CD4-positive, alpha-beta T cell treated with Interleukin-10 for 1 hour (primary cell): ENCODE measurements at places on chromosomes 6 and 20.

DNA sequence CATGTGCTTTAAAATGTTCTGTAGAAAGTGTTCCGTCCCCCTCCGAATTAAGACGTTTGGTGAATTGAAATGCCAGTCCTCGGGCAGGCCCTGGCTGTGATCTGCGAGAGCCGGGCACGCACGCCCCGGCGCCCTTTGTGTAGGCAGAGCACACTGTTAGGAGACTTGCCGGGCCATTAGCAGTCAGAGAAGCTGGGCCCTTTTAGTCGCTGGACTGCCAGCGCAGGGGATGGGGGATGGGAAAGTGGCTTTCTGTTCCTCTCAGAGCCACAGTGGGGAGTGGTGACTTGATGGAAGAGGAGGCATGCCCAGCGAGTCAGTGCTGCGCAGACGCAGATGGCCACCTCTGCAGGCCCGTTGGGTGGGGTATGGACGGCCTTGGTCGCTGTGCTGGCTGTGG is 2.2 kb downstream of the PPP1R3G start:
- DNase-seq = peak; percentile 6

DNA sequence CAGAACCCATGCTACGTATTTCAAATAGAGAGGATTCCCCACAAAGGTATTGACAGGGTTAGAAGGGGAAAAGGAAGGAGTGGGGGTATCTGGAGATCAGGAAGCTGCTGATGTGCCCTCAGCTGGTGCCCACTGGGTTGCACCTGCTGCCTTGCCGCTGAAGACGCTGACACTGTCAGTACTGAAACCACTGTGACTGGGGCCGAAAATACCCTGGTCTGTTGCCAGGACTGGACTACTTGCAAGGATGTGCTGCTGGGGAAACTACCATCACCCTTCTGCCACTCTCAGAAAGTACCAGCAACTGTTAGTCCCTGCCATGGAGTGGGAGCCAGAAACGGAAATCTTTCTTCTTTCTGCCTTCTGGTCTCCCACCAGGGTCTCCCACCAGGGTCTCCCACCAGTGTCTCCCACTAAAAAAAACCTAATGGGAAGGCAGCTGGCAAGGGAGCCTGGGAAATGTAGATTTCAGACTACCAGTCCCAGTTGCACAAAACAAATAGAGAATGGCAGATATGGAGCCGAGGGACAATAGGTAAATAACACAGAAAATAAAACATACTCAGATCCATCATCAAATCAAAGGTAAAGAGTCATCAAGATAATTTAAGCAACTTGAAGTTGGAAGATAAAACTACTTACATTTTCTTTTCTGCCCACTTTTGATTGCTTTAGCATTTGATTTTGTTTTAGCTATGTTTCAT is 204.8 kb downstream of the TPBG start:
- no peak for DNase-seq

- no peak for DNase-seq
Observed at GRCh38 chr6:90496258-90497016, 90.4 kb downstream of the MAP3K7 start.

DNA sequence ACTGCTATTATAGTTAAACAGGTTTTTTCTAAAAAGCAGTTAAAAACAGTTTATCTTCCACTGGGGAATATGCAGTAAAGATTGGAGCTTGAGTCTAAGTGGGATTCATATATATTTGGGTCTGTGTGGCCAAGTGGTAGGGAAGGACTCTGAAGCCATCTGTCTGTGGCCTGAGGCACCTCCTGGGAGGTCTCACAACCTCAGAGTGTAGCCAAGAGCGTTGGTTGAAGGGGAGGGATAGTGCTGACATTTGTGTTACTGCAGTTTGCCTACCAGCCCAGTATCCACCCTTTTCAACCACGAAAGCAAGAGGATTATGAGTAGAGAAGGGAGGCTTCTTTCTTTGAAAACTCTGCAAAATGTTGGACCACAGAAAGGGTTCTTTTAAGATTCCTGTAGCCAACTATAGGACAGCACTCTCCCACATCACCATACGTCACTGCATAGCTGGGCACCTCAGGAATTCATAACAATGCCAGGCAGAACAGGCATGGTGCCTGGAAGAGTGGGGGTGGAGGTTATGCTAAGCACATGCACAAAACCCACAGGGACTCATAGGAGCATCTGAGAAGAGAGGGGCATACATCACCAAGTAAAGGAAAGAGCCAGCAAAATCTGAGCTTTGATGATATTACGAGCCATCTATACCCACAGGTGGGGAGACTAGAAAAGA is 90.5 kb upstream of the HEY2 start:
- no peak for DNase-seq

DNA sequence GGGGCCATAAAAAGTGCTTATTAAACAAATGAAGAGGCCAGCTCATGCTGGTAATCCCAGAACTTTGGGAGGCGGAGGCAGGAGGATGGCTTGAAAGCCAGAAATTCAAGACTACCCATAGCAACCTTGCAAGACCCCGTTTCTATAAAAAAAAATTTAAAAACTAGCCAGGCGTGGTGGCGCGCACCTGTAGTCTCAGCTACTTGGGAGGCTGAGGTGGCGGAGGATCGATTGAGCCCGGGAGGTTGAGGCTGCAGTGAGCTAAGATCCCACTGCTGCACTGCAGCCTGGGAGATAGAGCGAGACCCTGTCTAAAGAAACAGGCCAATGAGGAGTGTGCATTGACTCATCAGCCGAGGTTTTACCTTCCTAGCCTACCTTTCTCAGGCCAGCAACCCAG is 15.2 kb downstream of the NPEPL1 start:
- DNase-seq = no peak

DNA sequence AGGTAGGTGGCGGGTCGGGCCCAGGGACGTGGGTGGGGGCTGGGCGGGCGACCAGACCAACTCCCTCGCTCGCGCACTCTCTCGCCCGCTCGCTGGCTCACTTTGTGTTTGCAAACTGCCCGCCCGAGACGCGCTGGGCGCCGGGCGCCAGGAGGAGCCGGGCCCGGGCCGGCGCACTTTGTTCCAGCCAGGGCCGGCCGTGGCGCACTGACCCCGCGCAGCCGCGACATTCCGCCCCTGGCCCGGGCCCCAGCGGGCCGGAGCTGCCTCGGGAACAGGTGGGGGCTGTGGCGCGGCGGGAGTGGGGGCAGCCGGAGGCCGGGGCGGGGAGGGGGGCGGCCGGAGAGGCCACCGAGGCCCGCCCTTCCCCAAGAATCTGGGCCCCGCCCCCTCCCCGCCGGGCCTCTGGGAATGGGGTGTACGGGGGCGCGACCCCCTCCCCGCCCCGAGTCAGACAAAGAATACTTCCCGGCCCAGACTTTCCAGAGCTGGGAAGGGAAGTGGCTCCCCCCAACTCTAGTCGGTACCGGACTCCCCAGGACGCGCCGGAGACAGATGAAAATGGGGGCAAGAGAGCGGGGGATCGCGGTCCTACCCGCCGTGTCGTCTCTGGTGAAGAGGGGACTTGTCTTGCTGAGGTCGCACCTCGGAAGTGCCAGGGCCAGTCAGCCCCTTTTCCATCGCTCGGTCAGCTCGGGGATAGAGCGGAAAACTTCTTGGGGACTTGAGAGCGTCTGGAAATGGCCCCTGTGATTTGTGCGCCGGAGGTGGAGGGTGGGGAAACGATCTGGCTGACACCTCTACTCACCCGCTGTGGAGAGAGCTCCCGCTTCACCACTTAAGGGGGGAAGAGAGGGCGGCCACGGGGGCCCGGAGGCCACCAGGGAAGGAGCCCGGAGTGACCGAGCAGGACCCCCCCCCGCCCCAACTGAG is 951 bp downstream of the FOXP4 start:
- DNase-seq = peak; percentile 36

GRCh38 chr20:49482621-49483017 is at the start of gene KCNB1:
TSS of gene KCNB1 (minus strand) at chr20:49482668. CDS start at chr20:49482480, 188 bp downstream.
- DNase-seq = peak; percentile 40

DNA sequence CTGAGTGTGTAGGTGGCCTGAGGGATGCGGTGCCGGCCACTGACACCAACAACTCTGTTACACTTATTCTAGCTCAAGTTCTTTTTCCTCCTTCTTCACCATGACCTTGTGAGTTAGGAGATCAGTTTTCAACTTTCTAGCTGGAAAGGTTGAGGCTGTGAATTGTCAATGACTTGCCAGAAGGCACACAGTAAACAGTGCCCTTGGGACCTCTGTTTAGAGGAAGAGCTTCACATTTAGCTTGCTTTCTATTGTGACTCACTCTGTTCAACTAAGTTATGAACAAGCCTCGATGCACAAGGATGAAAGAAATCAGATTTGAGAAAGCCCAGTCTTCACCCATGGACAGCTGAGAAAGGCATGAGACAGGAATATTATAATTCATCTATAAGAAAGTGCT is 455.6 kb downstream of the MAFB start:
- DNase-seq = no peak

DNA sequence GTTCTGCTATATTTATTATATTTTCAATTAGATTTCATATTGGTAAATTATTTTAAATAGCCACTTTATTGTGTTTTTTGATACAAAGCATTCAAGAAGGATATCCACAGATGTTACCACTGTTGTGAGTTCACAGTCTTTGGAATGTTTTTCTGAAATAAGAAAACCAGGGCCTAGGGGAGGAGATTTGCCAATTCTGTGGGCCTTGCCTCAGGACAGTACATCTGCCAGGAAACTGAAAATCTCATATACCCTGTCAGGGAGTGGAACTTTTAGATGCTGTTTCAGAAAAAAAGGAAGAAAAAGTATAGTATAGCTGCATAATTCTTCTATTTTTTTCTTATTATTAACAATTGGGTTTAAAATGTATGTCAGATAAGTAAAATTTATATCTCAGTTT is 995.9 kb upstream of the ADGRB3 start:
- DNase-seq = no peak

DNA sequence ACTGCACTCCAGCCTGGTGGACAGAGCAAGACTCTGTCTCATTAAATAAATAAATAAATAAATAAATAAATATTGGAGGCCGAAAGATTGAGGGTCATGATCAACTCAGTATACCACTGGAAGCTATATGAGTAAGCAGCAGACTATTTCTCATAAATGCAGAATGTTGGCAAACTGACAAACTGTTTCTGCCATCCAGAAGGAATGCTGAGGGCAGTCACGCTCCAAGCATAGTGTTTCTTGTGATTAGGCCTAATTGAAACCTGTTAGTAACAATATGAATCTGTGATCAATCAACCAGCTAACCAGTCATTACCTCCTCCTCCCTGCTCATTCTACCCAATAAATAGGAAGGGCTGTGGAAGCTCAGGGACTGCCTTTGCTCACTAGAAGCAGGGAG is 15.2 kb upstream of the KCNK15 start:
- no peak for DNase-seq

- DNase-seq = no peak
Observed at GRCh38 chr6:10276106-10276505, 138.8 kb downstream of the TFAP2A start.

DNA sequence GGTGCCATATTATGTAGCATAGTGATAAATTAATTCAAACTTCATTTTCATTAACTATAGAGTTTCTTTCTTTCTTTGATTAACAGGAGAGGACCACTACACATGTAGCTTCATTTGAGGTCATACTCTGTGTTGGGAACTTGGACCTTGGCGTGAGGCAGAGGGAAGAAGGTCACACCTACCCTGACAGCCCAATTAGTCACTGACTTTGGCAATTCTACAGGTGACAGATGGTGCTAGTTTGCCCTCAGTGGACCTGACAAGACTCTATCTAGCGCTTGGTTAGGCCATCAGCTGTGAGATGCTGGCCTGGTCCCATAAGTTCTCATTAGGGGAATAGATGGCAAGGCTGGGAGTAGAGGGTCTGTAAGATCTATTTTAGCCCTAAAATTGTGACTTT is 14.2 kb downstream of the SLX4IP start:
- no peak for DNase-seq

- no peak for DNase-seq
Observed at GRCh38 chr20:792248-792647, 23.9 kb upstream of the SLC52A3 start.

DNA sequence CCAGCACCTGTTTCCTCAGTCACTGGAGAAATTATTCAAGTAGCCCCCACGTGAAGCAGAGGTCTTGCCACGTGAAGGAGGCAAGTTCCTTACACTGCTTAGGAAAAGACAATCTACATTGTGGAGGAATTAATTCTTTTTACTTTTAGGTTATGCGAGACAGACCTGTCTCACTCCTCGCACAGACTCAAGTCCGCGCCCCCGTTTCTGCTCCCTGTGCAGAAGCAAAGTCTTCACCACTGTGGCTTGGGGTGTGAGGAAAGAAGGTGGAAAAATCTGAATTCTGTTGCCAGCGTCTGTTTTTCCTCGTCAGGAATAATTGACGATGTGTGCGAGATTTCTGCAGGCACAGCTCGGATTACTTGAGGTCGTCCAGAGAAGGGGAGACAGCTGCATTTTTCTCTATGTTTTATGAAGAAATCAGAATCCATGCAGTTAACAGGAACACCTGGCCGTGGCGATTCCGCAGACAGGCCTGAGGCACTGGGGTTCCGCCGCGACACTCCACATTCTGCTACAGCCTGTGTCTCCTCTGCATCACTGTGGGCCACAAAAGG is 185.1 kb downstream of the SMOC2 start:
- DNase-seq = no peak

- no peak for DNase-seq
Observed at GRCh38 chr6:125688138-125688537, 61.3 kb upstream of the HEY2 start.

DNA sequence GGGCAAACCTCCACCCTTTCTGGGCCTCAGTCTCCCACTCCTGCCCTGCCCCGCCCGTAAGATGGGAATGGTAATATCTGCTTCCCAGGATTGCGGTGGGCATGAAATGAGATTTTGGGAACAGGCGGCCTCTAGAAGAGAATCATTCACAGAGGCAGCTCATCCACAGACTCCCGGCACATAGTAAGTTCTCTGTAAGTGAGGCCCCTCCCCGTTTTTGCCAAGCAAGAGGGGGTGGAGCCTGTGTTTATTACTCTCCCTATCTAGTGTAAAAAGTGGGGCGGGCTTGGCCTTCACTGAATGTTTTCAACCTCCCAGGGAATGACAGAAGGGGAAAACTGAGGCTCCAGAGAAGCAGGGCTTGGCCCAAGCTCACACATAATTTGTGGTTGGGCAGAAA is 20.0 kb downstream of the SUN5 start:
- DNase-seq = no peak

- DNase-seq = no peak
Observed at GRCh38 chr6:42679358-42679757, 43.0 kb downstream of the PRPH2 start.

- peak; percentile 59 for DNase-seq
Observed at GRCh38 chr20:1108437-1108920, 9.9 kb upstream of the PSMF1 start.
